ENCODE measurements at places on chromosomes 5 and 9.

DNA sequence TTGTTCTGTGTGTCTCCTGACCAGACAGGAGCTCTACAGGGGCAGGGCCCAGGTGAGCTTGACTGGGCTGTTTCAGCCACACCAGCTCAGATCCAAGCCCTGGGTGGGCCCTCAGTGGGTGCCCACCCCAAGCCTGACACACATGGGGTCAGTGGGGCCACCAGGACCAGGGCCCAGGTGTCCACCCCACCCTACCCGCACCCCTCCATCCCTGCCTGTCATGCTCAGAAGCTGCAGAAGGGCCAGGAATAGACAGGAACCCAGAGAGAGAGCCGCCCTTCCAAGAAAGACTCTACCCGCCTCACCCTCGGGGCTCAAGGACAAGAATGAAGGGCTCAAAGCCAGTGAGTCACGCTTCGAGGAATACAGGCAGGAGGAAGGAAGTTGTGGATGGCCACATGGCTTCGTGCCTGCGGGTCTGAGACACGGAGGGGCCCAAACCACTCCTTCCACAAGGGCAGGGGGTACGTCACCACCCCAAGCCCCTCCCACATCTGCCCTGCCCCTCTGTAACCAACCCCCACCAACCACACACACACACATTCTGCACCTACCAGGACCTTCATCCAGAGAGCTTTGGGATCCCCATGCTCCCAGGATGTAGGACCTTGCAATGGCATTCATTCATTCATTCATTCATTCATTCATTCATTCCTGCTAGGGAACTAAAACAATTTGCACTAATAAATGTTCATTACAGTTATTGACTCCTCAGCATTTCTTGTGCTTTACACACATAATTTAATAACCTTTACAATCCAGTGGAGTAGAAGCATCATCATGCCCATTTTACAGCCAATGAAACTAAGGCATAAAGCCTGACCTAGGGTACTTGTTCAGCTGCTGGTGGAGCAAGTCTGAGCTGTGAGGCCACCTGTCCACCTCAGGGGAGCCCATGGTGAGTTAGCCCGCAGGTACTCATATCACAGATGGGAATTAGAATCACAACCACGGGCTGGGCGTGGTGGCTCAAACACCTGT is 55.9 kb upstream of the STXBP1 start:
- DNase-seq: peak; percentile 94

DNA sequence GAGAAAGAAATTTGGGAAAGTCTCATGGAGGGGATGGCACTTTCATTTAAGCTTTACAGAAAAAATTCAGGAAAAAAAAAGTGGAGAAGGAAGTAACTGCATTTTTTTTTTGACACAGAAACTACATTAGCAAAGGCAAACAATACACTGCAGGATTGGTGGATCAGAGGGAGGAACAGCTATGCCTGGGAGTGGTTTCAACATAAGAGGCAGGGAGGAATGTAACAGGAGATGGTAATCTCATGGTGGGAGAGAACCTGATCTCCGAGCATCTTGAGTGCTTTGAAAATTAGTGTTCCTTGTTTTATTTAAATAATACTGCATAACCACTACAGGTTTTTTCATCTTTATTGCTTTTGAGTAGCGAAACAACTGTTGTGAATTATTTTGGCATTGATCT is 249.4 kb downstream of the FAM170A start:
- no peak for DNase-seq

DNA sequence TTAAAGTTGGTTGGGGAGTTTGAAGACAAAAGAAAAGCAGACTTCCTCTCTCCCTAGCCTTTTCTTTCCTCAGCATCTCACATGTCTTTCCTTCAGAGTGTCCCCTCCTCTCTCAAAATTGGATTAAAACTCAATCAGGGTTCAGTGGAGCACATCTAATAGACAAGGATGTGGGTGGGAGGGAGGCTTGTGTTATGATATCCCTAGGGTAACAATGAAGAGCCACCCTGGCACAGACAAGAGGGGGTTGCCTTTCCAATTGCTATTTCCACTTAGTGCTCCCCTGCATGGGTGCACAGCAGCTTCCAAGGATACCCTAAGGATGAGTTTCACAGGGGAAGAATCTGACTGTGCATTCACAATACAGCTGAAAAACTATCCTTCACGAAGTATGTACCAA is 585.2 kb upstream of the C9orf72 start:
- no peak for DNase-seq

DNA sequence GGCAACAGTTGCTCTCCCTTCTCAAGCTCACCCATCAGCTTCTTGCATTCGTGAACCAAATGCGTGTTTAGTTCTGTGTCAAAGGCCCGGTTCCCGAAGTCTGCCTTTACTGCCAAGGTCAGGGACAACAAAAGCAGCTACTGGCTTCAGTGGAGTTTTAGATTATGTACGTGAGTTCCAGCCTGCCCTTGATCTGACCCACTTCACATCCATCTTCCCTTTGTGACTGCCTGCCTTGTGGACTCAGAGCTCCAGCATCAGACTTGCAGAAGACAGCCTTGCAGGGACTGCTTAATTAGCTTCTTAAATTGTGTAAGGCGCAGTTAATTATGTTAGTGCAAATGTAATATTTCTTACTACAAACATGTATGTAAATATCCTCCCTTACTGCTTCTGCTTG is 774.7 kb upstream of the EDIL3 start:
- DNase-seq: no peak

- DNase-seq: no peak
Observed at GRCh38 chr9:78756813-78757510, 460.0 kb downstream of the PSAT1 start.

Measured in HCEC 1CT (cell line).